ENCODE measurements at places on chromosomes 2 and 18.
A peak's percentile ranks its signal among the peaks of the same experiment; 100 is the strongest.

- no peak for DNase-seq
These were observed 16.2 kb downstream of the IL18RAP start for GRCh38 chr2:102439065-102439695.

GRCh38 chr2:18777250-18777812 is 188.0 kb upstream of the NT5C1B start:
- DNase-seq = no peak

- DNase-seq = no peak
These were observed 17.0 kb upstream of the DIPK1C start for GRCh38 chr18:74473976-74474640.

GRCh38 chr2:28510184-28510583 is 14.3 kb downstream of the PLB1 start:
- no peak for DNase-seq

- DNase-seq = no peak
These were observed 3.2 kb upstream of the NEU2 start for GRCh38 chr2:233029321-233029720.

DNA sequence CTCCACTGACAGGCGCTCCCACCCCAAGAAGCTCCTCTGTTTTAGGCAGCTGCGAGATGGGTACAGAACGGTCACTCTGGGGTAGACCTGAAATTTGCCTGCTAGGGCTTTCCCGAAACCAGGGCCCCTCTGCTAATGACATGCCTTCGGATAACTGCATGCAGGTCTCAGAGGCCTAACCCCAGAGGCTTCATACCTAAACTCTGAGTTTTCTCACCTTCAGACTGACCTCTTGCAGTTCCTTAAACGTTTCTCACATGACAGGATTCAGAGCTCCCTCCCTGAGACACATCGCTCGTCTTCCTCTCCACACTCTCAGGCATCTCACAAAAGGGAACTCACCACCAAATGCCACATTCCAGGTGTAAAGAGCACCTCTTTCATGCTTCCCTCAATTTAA is 11.3 kb upstream of the KLHL29 start:
- DNase-seq = no peak

GRCh38 chr18:68221111-68221724 is 493.7 kb downstream of the TMX3 start:
- DNase-seq = no peak

DNA sequence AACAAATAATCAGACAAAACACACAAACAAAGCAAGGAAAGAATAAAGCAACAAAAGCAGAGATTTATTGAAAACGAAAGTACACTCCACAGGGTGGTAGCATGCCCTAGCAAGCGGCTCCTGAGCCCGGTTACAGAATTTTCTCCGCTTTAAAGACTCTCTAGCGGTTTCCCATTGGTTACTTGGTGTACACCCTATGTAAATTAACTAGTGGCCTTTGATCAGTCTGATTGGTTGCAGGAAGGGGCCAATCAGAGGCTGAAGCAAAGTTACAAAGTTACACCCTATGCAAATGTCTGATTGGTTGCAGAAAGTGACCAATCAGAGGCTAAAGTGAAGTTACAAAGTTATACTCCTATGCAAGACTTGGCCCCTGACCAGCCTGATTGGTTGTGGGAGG is 242.9 kb downstream of the LDLRAD4 start:
- no peak for DNase-seq

GRCh38 chr2:160242893-160243564 is 43.0 kb upstream of the ITGB6 start:
- DNase-seq = no peak

DNA sequence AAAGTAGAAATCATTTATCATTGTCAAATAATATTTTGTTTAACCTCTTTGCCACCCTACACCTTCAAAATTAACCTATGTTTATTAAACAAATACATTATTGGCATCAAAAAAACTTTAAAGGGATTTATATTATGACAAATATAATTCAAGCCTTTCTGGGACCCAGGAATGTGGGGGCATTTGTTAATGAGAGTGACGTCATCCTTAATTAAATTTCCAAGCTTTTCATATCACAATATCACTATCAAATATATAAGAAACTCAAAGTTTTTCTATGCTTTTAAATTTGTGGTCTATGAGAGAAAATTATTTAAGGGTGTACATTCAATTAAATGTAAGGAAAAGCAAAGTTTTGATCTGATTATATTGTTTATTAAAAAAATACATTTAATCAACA is 307.4 kb upstream of the POU3F3 start:
- no peak for DNase-seq

GRCh38 chr2:130981667-130982066 is 111.6 kb downstream of the FAM168B start:
- DNase-seq = no peak

DNA sequence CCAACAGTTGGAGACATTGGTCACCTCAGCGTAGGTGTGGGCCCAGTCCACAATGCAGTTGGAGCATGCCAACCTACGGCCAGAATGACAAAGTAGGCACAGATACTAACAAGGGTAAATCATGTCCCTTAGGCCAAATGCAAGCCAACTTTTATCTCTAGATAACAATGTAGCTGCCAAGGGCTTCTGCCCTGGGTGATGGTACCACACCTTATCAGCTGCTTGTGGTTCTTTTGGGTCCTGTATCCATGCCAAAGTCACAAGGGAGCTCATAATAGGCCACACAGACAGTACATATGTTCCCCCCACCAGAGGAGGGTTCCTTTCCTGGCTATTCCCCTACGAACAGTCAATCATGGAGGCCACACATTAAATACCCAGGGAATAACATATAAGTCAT is 19.1 kb downstream of the PHOSPHO2 start:
- no peak for DNase-seq

- no peak for DNase-seq
These were observed 281.7 kb downstream of the HRH4 start for GRCh38 chr18:24741965-24742724.

DNA sequence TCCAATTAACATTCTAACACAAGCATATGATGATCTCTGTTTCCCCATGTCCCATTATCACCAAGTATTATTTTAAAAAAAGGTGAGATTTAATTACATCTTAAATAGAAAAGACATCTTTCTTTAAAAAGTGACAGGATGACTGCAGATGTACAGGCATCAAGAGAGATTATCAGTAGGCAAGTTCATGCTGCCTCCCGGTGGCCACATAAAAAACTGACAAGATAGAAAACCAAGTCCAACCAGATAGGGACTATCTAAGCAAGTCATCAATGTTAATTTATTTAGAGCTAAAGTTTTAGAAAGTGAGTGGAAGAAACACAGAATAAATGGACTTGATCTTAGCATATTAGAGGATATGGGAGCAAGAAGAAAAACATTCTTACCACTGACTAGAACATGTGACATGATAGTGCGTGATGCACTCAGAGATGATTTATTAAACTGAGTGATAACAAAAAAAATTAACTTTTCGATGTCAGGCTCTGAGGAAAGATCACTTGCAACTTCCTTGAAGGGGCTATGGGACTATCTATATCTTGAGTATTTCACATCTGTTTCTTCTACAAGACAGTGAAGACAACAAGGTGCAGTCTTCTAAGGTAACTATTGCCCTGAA is 5.4 kb upstream of the TDRD15 start:
- no peak for DNase-seq

DNA sequence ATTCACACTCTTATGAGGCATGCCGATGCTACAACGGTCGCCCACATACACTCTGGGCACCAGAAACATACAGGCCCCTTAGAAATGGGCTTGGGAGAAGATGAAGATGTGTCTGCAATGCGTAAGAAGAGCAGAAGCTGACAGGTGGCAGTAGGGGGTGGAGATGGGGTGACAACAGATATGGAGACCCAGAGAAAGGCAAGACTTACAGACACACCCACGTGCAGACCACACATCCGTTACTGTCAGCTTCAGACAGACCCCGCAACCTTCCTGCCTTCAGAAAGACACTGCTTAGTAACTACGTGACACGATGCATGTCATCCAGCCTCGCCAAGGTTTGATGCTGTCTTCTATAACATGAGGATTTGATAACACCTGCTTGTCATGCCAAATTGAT is 89.5 kb downstream of the ZFP36L2 start:
- peak; percentile 97 for DNase-seq

DNA sequence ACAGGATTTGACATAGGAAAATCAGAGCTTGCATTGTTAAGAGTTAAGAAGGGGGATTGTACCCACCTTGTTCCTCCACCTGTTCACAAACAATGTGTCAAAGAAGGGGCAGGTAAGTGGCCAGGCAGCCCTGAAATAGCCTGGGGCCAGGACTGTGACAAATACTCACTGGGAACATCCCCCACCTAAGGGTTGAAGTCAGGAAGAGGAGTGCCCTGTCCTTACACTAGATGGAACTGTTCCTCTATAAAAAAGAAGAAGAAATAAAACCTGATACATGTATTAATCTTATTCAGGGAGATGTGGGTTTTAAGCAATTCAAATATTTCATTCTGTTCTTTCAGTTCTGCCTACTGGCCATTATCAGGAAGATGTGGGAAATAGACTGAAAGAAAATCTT is 41.9 kb downstream of the TACR1 start:
- no peak for DNase-seq

Measured in naive thymus-derived CD8-positive, alpha-beta T cell (primary cell).